ENCODE measurements at places on chromosomes 2 and 18.
A peak's percentile ranks its signal among the peaks of the same experiment; 100 is the strongest.

DNA sequence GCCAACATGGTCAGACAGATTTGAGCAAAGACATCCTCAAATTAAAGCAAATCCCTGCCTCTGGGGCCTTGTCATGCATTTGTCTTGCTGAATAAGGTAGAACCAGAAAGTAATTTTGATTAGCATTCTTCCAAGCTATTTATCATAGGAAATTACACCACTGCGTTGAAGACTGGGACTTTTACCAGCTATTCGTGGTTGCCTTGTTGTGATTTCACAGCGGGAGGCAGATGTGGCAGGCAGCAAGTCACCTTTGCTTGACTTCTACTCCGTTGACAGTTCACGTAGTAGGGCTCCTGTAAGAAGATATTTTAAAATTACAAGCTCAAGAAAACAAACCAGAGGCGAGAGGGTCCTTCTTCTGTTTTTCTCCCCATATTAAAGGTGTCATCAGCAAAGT is 80.6 kb downstream of the EN1 start:
- no peak for DNase-seq

DNA sequence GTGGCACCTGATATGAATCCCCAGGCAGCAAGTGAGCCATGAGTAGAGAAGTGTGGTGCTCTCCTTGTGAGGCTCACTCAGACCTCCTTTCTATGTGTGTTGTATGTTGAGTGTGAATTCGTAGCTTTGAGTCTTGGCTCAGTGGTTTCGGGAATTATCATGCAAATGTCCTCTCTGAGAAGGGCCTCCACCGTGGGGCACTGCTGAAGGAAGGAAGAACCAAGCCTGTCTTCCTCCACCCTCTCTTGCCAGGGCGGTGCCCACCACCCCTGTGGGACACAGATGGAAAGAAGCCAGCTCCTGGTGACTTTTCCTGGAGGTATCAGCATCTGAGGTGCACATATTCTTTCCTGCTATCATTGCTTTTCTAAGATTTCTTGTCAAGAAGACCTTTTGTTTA is 156.1 kb downstream of the MYT1L start:
- no peak for DNase-seq

- no peak for DNase-seq
Observed at GRCh38 chr18:31229829-31230228, 67.2 kb upstream of the DSC1 start.

DNA sequence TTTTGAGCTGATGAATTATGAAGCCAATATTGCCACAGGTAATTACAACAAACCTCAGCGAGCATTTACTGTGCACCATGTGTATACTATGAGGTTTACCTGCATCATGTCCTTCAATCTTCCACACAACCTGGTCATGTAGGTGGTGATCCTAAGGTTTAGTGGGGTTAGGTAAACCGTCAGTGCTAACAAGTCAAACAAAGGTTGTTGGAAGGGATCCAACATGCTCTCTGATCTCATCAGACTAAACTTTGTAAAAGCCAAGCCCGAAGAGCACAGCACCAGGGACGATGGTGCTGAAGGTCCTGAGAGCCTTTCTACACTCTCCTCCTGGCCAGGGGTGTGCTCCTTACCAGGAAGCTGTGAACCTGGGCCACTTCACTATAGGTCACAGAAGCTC is 29.4 kb downstream of the SH3YL1 start:
- DNase-seq = no peak

DNA sequence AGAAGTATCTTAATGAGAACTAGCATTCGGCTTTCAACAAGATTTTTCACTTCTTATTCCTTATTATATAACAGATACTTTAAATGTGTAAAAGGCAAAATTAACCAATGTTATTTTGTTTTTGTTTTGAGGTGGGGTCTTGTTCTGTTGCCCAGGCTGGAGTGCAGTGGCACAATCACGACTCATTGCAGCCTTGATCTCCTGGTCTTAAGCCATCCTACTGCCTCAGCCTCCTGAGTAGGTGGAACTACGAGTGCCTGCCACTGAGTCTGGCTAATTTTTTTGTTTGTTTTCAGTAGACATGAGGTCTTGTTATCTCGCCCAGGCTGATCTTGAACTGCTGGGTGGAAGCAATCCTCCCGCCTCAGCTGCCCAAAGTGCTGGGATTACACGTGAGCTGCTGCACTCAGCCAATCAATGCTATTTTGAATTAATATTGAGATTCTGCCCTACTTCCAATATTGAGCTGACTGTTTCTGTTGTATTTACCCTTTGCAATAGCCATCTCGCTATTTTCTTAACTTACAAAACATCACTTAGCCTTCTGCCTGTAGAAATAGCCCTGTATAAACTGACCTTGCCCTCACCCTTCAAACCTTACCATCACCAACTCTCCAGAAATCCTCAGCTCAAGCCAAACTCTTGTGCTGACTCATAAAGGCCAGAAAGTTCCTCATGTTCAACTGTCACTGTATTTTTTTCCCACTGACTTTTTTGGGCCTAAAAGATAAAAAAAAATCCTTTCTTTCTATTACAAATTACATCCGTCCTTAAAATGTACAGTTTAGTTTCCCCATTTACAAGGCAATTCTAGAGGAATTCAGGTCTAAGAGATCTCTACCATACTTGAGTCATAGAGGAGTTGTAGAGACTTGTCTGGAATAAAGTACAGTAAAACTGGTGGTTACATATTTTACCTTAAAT is 94.3 kb downstream of the OLA1 start:
- peak; percentile 39 for DNase-seq

DNA sequence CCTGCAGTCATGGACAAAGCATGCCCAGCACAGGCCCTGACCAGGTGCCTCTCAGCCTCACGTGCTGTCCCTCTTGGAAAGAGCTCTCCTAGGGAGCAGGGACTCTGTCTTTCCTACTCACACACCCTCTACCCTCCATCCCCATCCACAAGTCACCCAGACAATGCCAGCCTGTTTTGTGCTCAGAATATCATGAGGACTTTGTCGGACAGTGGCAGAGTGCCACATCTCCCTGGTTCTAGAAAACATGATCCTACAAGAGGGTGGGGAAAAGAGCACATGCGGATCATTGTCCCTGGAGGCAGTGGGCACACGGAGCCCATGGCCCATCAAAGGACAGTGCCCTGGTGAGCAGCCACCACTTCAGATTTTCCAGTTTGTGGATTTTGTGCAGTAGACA is 3.7 kb upstream of the MAL start:
- no peak for DNase-seq
